ENCODE measurements at places on chromosomes 16 and 17.

GRCh38 chr16:56748191-56748590 lies 18.3 kb downstream of the NUP93 start:
- DNase-seq = no peak

DNA sequence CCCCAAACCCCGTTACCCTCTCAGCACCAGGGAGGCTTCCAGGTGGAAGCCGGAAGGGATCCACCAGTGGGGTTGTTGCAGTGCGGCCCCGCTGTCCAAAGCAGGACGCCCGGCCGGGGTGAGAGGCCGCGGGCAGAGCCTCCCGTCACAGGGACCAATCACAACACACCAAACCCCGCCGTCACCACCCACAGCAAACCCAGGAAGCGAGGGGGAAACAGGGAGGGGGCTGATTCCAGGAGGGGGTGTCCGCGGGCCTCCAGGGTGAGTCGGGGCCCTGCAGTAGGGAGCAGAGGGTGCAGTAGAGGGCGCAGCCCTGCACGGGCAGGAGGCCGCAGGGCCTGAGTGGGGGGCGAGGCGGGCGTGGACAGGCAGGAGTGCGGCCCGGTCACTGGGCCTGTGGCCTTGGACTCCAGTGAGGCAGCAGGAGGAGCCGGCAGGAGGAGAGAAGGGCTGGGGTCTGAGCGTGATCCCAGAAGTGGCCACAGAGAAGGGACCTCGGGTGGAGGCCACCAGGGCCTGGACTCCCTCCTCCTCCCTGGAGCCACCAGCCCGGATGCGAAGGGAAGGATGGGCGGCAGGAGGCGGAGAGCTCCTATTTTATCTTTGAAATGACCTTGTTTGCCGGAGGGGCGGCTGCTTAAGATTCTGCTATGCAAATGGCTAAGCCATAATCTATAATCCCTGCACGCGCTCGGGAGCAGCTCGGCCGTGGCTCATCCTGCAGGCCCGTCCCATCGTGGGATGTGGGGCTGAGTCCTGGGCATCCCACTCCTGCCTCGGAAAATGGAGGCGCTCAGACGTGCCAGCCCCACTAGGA lies 41.5 kb downstream of the ZFPM1 start:
- no peak for DNase-seq

GRCh38 chr17:57544834-57545463 lies 200.2 kb downstream of the CCDC182 start:
- no peak for DNase-seq

DNA sequence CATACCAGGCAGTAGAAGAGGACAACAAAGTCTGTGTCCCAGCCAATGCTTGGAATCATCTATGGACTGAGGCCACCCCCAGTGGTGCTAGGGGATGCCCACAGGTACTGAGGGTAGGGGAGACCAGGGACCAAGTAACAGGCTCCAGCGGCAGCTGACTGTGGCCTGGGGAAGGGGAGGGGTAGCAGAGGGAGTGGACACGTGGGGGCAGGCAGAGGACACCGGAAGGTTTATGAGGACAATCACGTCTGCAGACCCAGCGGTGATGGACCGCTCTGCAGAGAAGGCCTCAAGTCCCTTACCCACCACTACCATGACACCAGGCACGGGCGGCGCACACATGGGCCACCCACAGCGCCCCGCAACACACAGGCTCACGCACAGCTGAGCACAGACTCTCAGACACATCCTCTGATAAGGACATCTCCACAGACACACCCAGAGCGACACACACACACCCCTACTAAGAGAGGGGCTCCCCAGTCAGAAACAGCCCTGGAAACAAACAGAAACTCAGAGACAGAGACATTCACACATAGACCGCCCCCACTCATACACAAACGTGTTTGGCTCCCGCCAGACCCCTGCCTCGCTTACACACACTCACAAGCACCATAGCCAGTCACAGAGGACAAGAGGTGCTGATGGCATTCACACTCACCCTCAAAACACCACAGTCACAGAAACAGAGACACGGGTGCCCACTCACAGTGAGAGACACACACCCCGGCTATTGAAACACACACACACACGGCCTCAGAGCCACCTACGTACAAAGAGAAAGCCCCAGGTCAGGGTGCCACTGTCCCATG lies 35.8 kb downstream of the SRCIN1 start:
- no peak for DNase-seq

GRCh38 chr16:55699616-55700015 lies 43.8 kb downstream of the SLC6A2 start:
- no peak for DNase-seq

DNA sequence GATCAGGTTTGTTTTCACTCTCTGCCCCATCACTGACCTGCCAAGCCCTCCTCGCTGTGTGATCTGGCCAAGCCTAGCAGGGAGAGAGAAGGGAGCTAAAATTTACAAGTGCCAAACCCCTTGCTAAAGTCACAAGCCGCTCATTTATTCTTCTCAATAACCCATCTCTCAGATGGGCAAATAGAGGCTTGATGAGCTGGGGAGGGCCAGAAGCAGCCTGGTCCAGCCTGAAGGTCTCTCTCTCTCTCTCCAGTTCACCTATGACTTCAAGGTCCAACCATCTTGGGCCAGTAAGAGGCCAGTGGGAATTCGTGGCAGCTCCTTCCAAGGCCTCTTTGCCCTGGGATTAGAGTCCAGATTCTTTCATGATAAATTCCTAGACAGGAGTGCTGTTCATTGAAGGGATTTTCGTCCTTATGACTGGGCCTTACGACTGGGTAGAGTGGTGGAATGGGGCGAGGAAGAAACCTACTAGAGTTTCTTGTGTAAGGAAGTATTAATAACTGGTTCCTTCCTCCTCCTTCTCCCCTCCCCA lies 3.4 kb downstream of the CA7 start:
- DNase-seq = no peak

DNA sequence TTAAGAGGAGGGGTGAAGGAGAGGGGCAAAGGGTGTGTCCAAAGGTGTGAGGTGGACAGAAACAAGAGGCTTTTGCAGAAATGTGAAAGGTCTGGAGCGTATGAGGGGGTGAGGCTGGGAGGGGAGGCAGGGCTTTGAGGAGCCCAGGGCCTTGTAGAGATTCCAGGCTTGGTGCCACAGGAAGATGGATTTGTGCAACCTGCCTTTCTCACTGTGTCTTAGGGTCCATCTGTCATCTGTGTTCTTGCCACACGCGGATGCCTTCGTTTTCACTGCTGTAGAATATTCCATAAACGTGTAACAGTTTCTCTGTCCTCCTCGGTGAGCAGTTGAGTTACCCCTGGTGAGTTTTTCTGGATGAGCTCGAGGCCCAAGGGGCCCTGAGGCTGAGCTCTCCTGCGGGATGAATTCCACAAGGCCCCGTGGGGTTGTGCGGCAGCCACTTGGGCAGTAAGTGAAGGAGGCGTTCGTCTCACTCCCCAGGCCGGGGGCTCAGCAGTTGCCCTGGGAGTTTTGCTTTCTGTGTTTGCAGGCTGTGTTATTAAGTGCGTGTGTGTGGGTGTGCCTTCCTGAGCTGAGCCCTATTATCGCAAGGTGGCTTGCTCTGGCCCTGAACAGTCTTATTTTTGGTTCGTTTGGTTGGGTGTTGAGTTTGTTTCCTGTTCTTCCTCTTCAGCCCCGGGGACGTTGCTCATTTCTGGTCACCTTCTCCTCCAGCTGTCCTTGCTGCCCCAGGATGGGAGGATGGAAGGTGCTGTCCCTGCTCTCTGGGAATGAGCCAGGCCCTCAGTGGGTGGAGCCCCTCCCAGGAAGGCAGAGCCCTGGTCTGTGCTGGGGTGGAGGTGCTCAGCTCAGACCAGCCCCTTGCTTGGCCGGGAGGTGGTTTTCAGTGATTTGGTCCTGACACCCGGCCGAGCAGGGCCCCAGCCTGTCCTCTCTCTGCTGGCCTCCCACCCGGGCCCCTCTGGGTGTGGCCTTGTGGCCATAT lies 28.4 kb downstream of the BAIAP2 start:
- DNase-seq = no peak

- DNase-seq = peak; percentile 50
Observed at GRCh38 chr16:69187446-69188235, 677 bp downstream of the SNTB2 start.

GRCh38 chr16:785563-786535 lies 2.3 kb downstream of the RPUSD1 start:
- peak; percentile 44 for DNase-seq

- DNase-seq = no peak
Observed at GRCh38 chr16:70438585-70438968, 323 bp downstream of the ST3GAL2 start.

- no peak for DNase-seq
Observed at GRCh38 chr16:79372503-79373184, 227.9 kb downstream of the MAF start.

DNA sequence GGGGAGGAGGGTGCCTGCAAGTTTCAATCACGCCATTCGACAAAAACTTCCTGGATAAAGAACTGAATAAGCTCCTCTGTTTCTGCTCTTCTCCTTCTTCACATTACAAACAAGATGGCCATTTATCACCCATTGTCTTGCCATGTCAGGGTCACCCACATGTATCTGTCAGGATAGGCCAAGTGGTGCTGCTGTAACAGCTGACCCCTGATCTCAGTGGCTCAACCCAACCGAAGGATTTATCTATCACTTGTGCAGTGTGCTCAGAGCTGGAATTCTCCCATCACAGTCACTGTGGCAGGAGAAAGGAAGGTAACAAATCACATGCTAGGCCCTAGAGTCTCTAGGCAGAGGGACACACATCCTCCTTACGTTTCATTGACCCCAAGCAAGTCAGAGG lies 210.0 kb upstream of the CDH5 start:
- no peak for DNase-seq

- no peak for DNase-seq
Observed at GRCh38 chr16:81649561-81650184, 129.4 kb upstream of the PLCG2 start.

- no peak for DNase-seq
Observed at GRCh38 chr16:50442221-50442620, 73.4 kb upstream of the BRD7 start.

GRCh38 chr17:81519284-81520020 lies 6.9 kb upstream of the ACTG1 start:
- DNase-seq = peak; percentile 85

- DNase-seq = no peak
Observed at GRCh38 chr16:9372934-9373890, 281.8 kb downstream of the HAPSTR1 start.

GRCh38 chr16:19812986-19813385 lies 71.7 kb downstream of the GPRC5B start:
- no peak for DNase-seq

DNA sequence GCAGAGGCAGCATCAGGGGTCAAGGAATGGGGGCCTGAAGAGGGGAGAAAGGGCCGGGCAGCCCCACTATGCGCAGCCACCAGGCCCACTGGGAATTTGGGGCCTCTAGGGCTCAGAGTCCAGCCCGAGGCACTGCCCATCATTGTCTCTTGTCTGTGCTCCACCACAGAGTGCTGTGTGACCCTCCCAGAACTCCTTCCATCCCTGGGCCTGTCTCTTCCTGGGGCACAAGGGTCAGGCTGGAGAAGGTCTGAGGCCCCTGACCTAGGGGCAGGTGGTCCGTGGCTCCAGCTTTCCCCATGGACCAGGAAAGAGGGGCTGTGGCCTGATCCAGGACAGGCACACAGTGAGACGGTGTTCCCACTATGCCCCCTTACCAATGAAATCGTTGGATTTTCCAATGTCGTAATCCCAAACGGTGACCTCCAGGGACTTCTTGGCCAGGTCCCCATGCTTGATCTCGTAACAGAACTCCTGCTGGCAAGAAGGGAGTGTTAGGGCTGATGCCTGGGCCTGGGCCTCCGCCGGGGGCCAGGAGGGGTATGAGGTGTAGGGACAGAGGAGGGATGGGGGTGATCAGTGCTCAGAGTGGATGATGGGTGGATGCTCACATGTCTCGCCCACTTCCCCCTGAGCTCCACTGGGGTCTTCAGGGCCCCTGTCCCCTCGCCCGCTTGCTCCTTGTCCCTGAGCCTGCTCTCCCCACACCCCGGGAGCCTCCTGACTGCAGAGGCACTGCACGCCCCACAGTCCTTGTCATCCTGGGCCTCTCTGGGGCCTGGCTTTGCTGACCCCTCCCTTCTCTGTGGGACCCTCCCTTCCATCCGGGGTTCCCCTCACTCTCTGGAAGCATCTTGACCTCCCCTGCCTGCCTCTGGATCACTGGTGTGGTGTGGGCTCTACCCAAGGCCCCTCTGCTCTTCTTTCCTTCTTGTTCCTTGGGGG lies 10.7 kb downstream of the SCGB1C2 start:
- DNase-seq = no peak

DNA sequence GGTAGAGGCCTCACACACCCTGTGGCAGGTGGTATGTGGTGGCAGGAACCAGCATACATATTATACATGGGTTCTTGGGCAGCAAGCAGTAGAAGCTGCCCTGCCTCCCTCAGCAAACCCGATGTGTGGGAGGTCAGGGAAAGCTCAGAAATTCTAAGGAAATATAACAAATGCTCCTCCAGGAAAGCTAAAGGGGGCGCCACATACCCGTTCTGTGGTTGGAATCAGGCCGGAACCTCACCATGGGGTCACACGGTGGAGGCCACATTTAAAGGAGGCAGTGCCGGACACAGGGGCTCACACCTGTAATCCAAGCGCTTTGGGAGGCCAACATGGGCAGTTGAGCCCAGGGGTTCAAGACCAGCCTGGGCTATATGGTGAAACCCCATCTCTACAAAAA lies 12.4 kb upstream of the KATNB1 start:
- DNase-seq = peak; percentile 7

DNA sequence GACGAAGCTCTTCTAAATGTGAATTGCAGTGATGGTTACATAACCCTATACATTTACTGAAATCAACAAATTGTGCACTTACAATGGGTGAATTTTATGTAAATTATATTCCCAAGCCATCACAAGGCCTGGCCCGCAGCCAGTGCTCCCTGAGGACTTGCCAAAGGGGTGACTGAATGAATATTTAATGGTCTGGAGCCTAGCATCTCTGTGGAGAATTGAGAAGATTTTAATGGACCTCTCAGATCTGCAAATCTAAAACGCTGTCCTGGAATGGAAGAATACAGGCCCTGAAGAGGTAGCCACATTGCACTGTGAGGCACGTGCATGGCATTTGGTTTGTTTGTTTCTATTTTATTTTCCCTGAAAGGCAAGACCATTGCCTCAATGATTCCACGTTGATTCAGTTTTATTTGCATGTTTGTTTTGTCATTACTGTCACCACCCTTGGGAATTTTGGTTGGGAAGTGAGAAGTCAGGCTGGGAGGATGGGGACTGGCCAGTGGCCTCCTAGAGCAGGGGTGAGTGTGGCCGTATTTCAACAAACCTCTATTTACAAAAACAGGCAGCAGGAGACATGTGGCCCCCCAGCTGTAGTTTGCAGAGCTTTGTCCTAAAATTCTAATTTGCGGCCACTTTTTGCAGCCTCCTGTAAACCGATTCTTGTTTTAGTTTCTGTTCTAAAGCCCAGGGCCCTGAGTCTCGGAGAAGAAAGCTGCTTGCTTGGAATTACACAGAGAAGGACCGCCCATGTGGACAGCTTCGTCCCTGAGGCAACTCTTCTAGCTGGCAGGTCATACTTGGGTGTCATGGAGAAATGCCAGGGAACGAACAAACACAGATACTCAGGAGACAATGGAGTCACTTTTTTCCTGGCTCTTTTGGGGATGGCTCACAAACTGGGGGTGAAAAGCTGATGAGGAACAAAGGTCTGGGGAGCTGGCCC lies 40.5 kb upstream of the GCSH start:
- no peak for DNase-seq

DNA sequence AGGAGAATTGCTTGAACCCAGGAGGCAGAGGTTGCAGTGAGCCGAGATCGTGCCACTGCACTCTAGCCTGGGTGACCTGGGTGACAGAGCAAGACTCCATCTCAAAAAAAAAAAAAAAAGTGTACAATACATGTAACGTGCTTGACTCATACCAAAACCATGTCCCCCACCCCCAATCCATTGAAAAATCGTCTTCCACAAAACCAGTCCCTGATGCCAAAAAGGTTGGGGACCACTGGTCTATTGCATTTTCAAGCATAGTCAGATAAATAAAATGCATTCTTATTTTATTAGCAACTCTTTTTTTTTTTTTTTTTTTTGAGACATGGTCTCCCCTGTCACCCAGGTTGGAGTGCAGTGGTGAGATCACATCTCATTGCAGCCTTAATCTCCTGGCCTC lies 52.1 kb downstream of the COPRS start:
- no peak for DNase-seq
